Lung microvascular endothelial cell (primary cell): ENCODE measurements at places on chromosomes 5 and 9. TPM values are rescaled to one million over a fixed set of nuclear protein-coding genes. Genes with fewer than 3 reads are reported as not detected.

The IL3 gene
- not detected in 2 replicates for total RNA-seq

The LHX6 gene
- total RNA-seq, result 0.40 and 1.7 TPM in 2 replicates

The FBP1 gene
- total RNA-seq, result 0.44 TPM in 1 of 2 replicates, not detected in the other

DNA sequence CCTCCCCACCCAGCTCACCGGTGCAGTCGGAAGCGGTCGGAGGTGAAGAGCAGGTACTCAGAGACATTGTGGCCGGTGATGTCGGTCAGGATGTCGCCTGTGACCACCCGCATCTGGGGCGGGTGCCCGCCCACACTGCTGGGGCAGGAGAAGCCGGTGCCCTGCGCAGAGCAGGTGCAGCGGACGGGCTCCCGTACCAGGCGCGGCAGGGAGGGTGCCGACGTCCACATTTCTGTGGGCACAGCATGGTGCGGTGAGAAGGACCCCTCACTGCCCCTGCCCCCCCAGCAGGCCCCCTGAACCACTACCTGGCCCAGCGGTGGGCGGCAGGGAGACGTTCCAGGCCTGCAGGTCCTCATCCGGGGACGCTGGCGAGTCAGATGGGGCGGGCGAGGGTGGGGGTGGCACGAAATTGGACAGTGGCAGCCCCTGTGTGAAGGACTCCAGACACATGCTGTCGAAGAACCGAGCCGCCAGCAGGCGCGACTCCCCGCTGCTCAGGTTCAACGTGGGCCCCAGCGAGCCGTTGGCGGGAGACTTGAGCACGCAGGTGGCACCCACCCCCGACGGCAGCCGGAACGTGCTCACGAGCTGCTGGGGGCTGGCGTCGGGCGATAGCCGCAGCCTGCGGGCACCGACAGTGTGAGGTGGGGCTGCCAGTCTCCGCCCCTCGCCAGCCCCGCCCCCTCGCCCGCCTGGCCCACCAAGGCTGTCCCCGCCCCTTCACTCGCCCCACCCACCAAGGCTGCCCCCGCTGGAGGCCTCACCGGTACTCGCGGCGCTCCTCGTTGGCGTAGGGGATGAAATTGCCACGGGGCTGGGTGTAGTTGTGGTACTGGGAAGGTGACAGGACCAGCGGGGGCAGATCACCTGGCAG is 15.1 kb downstream of the ABCA2 start:
- DNase-seq, result no peak

- no peak for DNase-seq
Observed at GRCh38 chr9:84838879-84839278, 169.3 kb downstream of the NTRK2 start.

GRCh38 chr9:70352356-70352755 is 62.1 kb downstream of the KLF9 start:
- DNase-seq, result peak; percentile 39

- DNase-seq, result no peak
Observed at GRCh38 chr5:35554016-35554415, 63.6 kb upstream of the SPEF2 start.

- peak; percentile 54 for DNase-seq
Observed at GRCh38 chr9:110049699-110050450, 158.1 kb downstream of the C9orf152 start.
